GM04504 (cell line): ENCODE measurements at places on chromosomes 4 and X.
A peak's percentile ranks its signal among the peaks of the same experiment; 100 is the strongest.

DNA sequence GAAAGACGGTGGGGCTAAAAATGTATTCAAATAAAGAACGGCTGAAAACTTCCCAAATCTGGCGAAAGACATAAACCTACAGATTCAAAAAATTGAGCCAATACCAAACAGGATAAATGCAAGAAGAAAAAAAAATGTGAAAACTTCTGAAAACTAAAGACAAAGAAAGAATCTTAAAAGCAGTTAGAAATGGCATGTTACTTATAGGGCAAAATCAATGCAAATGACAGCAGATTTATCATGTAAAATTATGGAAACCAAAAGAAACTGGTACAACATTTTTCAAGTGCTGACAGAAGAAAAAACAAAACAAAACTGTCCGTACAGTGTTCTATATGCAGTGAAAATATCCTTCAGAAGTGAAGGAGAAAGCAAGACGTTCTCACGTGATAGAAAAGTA lies 239.0 kb downstream of the PDGFC start:
- no peak for DNase-seq

GRCh38 chr4:128031756-128032384 lies 29.2 kb upstream of the LARP1B start:
- DNase-seq = no peak

- no peak for DNase-seq
Observed at GRCh38 chr4:14596028-14596427, 406.3 kb upstream of the CPEB2 start.

- DNase-seq = no peak
Observed at GRCh38 chr4:77432717-77433417, 172.8 kb upstream of the CXCL13 start.

DNA sequence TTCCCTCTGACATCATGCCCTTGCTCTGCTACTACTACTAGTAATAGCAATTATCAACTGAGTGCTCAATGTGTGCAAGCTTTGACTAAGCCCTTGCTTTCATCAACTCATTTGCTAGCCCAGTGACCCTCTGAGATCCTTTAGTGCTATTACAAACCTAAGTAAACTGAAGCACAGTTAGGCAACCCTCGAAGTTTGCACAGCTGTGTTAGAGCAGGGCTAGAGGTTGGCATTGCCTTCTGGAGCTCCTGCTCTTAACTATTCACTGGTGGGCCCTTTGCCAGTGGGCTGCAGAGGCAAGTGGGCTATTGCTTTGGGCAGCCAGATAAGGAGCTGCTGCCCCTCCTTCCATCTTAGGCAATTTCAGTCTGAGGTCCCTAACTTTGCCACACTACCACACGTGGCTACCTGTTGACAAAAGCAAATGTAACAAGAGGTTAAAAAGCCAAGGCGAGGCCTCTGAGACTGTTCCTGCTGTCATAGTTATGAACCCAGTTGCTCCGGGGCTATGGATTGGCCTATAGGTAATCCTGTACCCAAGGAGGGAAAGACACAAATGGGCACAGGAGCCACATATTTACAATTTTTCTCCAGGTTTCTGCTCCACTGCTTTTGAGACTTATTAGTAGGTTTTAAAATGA lies 41.5 kb upstream of the ANKRD50 start:
- DNase-seq = no peak

GRCh38 chrX:13013363-13014110 lies 30.9 kb downstream of the FAM9C start:
- DNase-seq = no peak

GRCh38 chr4:69782651-69783310 lies 22.4 kb upstream of the SULT1B1 start:
- DNase-seq = no peak

- no peak for DNase-seq
Observed at GRCh38 chr4:38105475-38106220, 145.4 kb downstream of the PTTG2 start.

- DNase-seq = peak; percentile 20
Observed at GRCh38 chr4:176653401-176654220, 139.1 kb downstream of the VEGFC start.

- DNase-seq = no peak
Observed at GRCh38 chr4:146224326-146224966, 10.1 kb downstream of the REELD1 start.

GRCh38 chr4:47309165-47309564 lies 154.3 kb downstream of the COMMD8 start:
- DNase-seq = no peak

DNA sequence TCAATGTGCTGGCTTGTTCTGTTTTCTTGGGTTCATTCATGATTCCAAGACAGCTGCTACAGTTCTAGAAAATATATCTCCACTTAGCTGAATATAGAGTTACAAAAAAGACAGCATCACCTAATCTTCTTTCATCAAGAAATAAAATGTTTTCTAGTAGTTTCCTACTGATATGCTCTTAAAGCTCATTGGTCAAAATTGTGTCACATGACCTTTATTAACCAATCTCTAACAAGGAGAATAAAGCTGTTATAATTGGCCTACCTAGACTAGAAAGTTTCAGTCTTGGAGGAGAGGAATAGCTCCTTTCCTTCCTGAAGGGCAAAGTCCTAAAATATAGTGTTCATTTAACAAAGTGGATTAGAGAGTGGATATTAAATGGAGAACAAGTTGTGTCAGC lies 8.1 kb upstream of the PCDH18 start:
- DNase-seq = no peak

GRCh38 chr4:103982454-103982853 lies 262.7 kb upstream of the TACR3 start:
- no peak for DNase-seq

DNA sequence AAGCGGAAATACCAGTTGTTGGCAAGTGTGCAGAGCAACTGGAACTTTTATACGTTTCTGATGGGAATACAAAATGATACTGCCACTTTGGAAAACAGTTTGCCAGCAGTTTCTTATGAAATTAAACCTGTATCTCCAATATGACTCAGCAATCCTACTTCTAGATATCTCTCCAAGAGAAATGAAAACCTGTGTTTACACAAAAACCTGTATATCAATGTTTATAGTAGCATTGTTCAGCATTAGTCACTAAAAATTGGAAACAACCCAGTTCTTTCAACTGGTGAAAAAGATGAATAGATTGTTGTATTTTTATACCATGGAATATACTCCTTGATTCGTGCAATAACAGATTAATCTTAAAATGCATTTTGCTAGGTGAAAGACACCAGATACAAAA lies 26.8 kb downstream of the ATP7A start:
- DNase-seq = no peak

- DNase-seq = no peak
Observed at GRCh38 chr4:17230727-17231126, 281.2 kb downstream of the QDPR start.

GRCh38 chr4:148016063-148016637 lies 284.3 kb downstream of the ARHGAP10 start:
- DNase-seq = no peak

DNA sequence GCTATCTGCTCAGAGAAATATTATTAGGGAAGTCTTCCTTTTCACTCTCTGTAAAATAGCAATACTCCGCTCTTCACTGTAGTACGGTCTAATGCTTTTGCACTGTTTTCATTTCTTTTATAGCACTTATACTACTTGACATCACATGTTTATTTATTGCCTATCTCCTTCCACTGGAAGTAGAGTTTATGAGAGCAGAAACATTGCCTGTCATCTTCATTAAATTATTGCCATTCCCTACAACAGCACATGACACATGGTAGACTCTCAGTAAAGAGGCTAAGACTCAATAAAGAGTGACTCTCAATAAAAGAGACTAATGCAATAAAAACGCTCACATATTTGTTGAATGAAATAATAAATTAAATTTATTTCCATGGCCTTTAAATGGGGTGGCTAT lies 241.3 kb upstream of the MAGEC2 start:
- no peak for DNase-seq

DNA sequence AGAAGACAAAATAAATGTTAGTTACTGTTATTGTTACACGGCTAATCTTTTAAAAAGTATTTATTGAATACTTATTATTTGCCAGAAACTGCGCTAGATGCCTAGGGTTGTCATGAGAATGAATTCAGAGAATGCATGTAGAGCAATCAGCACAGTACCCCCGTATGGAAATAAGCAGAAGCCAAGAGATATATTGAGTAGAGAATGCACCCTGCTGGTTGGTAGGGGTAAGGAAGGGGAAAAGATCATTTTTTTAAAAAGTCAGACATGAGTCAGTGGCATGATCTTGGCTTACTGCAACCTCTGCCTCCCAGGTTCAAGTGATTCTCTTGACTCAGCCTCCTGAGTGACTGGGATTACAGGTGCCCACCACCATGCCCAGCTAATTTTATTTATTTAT lies 13.1 kb upstream of the DRP2 start:
- peak; percentile 17 for DNase-seq

- no peak for DNase-seq
Observed at GRCh38 chr4:94798808-94799207, 41.1 kb downstream of the BMPR1B start.

DNA sequence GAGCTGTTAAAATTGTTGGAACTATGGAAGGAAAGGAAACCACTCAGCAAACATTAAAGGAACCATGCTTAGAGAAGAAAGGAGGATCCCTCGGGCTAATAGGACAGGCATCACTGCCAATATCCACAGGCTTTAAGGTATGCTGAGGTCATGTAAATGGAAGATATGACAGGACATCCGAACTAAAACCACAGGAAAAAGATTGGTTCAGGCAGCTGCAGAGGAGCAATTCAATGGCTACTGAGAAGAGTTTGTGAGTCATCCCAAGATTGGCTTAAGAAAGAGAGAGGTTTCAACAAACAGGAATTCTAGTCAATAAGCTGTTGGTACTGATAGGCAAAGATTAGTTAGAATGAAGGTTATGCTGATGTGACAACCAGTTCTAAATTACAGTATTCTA lies 106.4 kb upstream of the FAM241A start:
- DNase-seq = no peak

DNA sequence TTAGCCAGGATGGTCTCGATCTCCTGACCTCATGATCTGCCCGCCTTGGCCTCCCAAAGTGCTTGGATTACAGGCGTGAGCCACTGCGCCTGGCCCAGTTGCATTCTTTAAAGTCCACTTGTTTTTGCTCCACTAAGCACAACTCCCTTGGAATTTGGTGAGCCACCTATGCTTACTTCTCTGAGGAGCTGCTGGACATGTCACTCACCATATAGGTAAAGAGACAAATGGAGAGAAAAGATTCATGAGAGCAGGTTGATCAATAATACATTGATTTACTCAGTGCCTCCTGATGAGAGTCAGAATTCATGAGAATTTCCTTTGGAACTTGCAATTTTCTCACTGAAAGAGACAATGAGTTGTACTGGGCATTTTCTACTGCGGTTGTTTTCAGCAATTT lies 48.2 kb downstream of the USP26 start:
- no peak for DNase-seq

DNA sequence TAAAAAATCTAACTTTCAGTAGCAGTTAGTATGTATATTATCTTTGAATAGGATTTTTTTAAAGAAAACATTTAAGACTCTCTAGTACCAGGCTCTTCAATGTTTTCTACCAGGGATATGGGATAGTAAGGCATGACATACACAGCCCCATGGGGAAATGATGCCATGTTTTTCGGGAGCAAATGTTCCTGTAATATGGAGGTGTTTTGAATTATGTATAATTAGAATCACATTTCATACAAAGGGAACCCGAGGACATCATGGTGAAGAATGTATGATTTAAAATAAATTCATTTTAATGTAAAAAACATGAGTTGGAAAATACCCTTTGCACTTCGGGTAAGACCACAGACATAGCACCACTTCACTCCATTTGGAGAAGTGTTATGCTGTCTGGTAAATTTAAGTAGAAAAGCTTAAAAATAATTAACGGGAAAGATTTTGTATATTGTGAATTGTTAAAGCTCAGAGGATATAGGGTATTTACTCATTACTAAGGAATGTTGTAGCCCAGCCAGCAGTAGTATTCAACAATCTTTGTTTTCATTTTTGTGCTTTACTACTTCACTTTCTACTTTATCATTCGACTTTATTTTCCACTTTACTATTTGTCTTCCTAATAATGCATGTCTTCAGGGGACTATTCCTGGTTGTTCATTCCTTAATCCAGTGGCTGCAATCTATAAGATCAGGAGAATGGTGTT lies 2050.7 kb downstream of the ARAP2 start:
- no peak for DNase-seq

- DNase-seq = no peak
Observed at GRCh38 chrX:39945709-39946108, 152.0 kb downstream of the BCOR start.

- DNase-seq = no peak
Observed at GRCh38 chrX:72348247-72348979, 42.7 kb upstream of the CITED1 start.

GRCh38 chrX:110684653-110685052 lies 111.0 kb downstream of the CHRDL1 start:
- DNase-seq = no peak

- no peak for DNase-seq
Observed at GRCh38 chr4:121800638-121800960, 524 bp upstream of the EXOSC9 start.

DNA sequence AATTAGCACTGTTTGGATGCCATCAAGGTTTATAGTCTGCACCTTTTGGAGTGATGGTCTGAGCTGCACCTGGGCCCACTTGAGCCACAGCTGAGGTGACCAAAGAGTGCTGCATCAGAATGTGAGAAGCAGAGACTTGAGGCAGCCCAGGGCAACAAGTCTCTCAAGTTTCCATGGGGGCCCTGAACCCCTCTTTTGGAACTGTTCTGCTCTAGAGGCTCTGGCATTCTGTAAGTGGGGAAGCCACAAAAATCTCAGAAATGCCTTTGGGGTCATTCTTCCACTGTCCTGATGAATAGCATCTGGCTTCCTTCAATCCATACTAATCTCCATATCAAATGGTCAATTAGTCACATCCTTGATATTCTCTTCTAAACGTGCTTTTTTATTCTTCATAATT lies 298.4 kb upstream of the MAOA start:
- DNase-seq = no peak

- no peak for DNase-seq
Observed at GRCh38 chrX:16953606-16954211, 7.3 kb downstream of the REPS2 start.

DNA sequence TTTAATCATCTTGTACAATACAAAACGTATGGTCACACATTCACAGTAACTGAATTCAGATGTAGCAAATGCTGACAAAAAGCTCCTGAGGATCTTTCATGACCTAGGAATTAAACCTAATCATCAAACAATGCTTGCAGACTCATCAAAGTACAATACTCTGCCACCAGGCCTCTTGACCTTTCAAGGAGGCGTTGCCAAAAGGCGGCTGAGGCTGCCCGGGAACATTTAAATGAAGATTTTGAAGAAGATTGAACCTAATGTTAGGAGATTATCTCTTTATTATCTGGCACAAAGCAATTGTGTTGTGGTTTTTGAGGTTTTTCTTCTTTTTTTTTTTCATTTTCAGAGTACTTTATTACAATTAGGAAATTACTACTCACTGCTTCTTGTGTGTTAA lies 340.5 kb downstream of the GALNTL6 start:
- no peak for DNase-seq

GRCh38 chr4:123478859-123479345 lies 82.3 kb downstream of the SPRY1 start:
- peak; percentile 43 for DNase-seq
